ENCODE measurements at places on chromosomes 11 and 22.

DNA sequence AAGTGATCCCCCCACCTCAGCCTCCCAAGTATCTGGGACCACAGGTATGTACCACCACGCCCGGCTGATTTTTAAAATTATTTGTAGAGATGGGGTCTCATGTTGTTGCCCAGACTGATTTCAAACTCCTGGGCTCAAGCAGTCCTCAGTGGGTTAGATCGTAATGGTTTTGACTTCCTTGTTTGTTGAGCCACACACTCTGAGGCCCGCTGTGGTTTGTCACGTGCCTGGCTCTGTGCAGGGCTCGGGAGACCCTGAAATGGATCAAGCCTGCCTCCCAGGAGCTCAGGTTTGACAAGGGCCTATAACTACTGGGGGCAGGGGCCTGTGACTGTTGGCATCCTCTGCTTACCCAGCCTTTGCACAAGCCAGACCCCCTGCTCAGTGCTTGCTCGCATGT, 68.1 kb downstream of the MPPED1 start:
- DNase-seq: no peak

DNA sequence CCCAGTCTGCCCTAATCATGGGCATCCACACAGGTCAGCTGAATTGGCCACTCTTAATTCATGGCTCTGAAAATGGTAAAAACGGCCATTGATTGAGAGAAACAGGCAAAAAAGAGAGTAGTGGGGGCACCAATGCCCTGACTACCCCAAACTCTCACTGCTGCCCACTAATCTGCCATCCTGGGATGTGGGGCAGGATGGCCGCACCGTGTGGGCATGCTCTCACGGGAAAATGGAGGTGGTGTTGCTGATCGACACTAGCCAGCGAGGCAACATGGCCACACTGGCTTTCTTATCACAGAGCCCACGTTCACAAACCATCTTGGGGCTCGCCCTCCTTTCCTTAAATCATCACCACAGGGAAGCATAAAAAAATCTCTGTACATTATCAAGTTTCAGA, 11.2 kb upstream of the TUB start:
- DNase-seq: no peak

DNA sequence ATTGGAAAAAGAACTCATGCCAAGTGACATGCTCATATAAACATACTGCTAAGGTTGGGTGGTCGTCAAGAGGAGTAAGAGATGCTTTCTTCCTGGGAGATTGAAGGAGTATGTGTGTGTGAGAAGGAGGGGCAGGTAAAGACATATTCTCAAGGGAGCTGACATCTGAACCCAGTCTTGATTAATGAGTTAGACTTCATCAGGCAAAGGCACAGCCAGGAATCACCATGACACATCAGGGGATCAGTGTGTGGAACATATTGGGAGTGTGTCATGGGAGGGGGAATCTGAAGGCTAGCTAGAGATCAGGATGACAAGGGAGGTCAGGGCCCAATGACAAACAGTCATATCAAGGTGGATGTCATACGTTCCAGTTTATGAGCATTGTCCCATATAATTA, 14.9 kb downstream of the CNTF start:
- no peak for DNase-seq

DNA sequence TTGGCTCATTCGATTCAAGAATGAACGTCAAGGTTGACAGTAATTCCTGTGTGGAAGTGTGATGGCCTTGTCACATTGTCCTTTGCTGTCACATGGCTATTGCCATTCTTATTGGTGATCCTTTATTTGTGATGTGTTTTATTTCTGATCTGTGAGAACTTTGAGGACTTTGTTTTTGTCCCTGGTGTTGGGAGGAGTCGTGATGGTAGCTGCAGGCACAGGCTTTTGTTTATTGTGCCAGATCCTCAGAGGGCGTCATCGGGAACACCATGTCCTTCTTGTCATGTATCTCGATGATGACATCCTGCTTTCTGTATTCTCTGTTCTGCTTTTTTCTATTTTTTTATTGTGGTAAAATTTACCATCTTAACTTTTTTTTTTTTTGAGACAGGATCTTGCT, 5.6 kb downstream of the PICK1 start:
- no peak for DNase-seq

- DNase-seq: no peak
Measured at GRCh38 chr11:29328961-29329441, 687.8 kb downstream of the KCNA4 start.

DNA sequence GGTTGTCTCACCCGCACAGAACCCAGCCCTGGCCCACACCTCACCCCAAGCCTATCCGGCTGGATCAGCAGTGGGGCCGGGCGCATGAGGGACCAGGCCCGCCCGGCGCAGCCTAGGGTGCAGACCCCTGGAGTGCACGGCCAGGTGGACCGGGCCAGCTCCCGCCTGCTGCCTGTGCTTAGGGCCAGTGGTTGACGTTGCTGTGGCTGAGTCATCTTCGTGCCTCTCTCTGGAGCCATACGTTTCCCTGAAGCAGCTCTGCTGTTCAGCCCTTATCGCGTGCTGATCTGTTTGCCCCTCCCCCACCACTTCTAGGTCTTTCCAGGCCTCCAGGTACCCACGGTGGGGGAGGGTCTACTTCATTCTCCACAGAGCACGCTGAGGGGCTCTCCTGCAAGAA, 39.5 kb downstream of the CDKN1C start:
- DNase-seq: no peak

DNA sequence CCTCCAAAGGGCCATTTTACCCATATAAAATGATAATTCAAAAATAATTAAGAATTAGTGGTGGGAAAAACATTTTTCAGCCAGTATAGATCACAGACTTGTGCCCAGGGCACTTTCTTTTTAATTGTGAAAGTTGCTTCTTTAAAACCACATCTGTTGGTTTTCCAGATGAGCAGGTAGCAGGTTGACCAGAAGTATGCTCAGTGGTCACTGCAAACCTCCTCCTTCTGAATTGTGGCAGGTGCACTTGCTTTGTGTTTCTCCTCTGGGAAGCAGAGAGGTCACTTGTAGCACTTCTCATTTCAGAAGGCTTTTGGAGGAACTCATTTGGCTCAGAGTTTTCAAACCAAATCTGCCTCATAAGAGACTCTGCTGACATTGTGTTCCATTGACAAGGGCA, 24.6 kb upstream of the CWF19L2 start:
- no peak for DNase-seq

DNA sequence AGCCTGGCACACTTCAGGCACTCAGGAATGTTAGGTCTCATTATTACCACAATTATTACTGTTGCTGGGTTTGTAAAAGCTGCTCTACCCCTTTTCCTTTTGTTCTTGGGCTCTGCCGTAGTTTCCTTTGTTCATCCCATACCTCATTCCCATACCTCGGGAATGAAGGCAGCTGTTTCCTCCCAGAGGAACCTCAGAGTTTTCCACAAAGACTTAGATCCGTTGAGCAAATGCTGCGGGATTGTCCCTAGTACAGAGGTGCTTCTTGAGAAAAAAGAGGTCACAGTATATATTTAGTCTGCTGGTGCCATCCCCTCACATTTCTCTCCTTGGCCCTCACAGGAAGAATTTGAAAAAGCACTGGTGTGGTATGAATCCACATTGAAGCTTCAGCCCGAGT, 134.7 kb downstream of the TTC17 start:
- no peak for DNase-seq

- DNase-seq: no peak
Measured at GRCh38 chr11:118921929-118922744, 3.6 kb downstream of the BCL9L start.

- DNase-seq: no peak
Measured at GRCh38 chr11:2826679-2827056, 58.9 kb downstream of the CDKN1C start.

DNA sequence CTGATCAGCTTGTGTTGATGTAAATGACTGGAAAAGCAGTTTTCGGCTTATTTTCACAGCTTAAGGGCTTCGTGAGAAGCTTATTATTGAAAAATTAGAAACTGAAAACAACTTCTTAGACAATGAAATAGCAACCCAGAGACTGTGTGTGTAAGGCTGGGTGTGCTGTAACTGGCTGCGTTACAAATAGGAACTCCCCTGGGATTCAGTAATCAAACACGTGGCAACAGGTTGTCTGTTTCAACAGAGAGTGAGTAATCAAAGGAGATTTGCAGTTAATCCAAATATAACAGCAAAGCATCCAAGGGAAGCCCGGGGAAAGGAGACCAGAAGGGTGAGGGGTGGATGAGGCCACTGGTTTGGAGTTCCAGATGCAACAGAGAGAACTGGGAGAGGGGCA, 19.2 kb downstream of the NTM start:
- DNase-seq: no peak

DNA sequence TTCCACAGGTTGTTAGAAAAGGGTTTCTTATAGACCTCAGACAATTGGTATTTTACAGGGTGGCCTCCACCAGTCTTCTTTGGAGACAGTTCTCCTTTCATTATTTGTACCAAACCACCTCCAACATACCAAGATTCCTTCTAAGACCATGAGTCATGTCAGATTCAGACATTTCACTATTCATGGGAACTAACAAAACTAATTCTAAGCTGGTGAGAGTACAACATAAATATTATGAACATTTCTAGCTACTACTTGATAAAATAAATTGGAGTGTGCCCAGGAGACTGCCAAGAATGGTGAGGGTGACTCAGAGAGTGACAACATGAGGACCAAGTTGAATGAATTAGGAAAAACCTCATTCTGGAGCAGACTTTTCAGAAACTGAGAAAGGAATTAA, 494.6 kb upstream of the LRRC4C start:
- DNase-seq: no peak

DNA sequence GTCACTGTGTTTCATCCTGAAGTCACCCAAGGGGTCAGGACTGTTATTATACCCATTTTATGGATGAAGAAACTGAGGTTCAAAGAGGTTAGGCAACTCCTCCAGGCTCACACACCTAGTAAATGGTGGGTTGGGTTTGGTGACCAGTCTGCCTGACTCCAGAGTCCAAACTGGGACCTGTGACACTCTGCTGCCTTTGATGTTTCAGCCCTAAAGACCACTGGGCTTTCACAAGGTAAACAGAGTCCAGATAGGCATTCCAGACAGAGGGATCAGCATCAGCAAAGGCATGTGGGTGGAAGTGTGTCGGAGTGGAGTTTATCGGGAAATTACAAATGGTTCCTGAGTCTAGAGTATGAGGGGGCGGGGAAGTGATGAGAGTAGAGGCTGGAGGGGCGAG, 38.5 kb downstream of the MICAL2 start:
- DNase-seq: no peak

GRCh38 chr11:11913395-11913794, 71.6 kb downstream of the USP47 start:
- DNase-seq: no peak

DNA sequence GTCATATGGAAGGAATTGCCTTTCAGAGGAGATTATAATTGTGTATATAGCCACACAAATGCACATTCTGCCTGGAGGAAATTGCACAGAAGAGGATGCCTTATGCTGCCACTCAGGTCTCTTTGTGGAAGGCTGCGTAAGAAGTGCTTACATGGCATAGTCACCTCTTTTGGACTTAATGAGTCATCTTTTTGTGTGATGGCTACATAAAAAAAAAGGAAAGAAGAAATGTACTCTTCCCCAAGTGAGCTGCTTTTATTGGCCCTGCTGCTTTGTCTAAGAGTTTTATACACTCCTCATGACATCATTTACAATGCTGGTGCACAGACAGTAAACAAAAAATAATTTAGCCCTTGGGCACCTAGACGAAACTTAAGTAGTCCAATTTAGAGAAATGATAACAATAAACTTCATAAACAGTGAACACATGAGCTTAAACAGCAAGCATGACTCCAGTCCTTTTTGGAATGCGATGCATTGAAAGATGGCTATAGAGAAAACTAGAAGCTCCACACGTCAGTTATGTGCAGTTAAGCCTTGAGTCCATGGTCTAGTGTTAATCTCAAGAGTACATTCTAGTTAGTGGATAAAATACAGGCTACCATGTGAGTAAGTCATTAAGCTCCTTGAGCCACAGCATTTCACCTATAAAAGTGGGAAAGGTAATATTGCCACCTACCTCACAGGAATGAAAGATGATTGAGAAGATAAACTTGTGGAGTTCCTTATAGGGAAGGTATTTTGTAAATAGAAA, 12.0 kb downstream of the CSTPP1 start:
- no peak for DNase-seq

- no peak for DNase-seq
Measured at GRCh38 chr11:116984186-116984585, 114.0 kb downstream of the SIK3 start.

- no peak for DNase-seq
Measured at GRCh38 chr11:15499674-15500073, 385.0 kb downstream of the INSC start.

- no peak for DNase-seq
Measured at GRCh38 chr11:17768547-17768946, 34.0 kb downstream of the KCNC1 start.

GRCh38 chr22:28594797-28595462, 84.7 kb downstream of the TTC28 start:
- no peak for DNase-seq

- DNase-seq: no peak
Measured at GRCh38 chr11:121572571-121573059, 119.8 kb upstream of the SORL1-AS1 start.
